Activated CD4-positive, alpha-beta T cell treated with anti-CD3 and anti-CD28 coated beads for 24 hours (primary cell): ENCODE measurements at places on chromosomes 12 and 14.

DNA sequence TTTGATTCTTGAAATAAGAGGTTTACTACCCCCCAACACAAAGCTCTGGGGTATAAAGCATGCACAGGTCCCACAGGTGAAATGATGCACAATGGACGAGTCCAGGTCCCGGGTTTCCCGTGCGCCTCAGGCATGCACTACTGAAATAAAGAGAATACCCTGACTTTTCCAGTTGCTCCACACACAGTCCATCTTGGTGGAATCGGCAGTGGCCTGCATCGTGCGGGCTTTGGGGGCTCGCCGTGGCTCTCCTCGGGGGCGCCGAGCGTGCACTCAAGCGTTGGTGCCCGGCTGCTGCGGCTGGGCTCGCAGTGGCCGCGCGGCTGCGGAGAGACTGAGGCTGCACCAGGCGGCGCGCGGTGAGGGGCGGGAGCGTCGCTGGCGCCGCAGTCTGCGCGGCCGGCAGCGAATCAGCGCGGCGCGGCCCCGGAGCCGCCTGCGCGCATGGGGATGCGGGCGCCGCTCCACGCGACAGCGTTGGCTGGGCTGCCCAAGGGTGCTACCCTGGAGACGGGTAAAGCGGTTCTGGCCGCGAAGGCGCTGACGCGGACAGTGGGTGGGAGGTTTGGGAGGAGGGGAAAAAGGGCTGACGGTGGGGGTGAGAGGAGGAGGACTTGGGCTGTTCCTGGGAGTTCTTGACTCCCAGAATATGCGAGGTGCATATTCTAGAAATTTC, 53.8 kb upstream of the CCDC175 start:
- DNase-seq = no peak

GRCh38 chr12:70260646-70261045, 17.4 kb downstream of the CNOT2 start:
- no peak for DNase-seq

GRCh38 chr12:42750356-42750755, 160.8 kb upstream of the PRICKLE1 start:
- DNase-seq = no peak

DNA sequence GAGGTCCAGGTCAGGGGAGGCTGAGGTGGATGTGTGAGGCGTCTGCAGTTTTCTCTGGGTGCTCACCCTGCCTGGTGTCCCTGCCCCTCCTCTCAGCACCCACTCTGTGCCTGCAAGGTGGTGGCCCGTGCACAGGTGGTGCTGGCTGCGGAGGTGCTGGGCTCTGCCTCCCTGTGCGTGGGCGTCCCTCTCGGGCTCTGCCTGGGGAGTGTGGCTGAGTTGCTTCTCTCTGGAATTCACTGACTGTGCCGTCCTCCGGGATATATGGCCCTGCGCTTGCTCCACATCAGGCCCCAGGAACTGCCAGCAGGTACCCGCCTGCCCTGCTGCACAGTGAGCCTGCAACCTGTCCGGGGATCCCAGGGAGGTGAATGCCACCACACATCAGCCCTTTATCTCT, 379.1 kb downstream of the TMEM121 start:
- no peak for DNase-seq

DNA sequence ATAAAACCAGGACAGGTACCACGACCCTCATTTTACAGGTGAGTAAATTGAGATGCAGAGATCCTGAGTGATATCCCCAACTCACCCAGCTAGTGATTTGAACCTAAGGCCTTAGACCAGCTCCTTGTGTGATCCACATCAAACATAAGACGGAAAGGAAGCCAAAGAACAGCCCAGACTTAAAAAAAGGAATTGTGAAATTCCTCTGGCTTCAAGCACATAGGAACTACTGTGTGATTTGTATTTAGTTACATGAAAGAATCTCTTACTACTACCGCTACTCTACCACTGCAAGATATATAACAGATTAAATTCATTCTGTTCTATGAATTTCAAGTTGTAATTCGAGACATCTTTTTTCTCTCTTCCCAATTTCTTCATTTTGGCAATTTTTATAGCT, 10.5 kb downstream of the E2F7 start:
- no peak for DNase-seq

DNA sequence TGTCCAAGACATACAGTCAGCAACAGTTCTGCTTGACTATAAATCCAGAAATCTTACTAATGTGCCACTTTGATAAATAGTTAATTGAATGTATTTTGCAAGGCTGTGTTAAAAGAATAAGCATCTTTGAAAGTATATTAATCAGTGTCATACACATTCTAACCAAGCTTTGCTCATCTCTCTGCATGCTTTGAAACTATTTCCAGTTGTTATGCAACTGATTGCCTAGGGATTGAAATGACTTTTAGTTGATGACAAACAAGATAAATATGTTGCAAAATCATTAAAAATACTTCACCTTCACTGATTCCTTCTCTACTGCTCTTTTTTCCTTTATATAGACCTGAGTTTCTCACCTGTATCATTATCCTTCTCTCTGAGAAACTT, 91.3 kb downstream of the AEBP2 start:
- no peak for DNase-seq

DNA sequence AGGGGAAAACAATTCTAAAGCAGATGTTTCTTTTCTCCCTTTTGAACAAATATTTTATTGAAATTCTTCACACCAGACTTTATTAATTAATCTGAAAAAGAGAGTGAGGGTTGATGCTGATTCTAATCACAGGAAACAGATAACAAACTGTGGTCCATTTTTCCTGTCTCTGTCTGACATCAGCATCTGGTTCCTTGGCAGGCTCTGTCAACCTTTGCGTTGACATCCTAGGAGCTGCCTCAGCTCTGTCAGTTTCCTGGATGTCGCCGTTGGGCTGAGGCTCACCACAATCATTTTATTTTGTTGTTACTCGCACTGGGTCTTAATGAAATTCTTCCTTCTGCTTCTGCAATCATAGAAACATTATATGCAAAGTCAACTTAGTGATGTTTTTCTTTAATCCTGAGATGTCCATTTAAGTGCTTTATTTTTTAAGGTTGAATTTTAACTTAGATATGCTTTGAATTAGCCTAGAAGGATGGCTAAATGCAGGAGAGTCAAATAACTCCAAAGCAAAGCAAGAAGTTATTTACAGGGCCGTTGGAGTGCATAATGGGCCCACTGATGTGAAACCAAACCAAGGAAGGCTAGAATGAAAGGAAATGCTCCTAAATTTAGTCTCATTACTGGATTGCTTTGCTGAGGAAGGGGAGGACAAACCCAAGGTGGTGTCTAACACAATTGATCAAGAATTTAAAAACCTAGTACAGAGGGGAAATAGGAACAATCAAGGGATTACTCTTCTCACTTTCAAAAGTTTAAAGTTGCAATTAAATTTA, 542.4 kb downstream of the FLRT2 start:
- DNase-seq = no peak

DNA sequence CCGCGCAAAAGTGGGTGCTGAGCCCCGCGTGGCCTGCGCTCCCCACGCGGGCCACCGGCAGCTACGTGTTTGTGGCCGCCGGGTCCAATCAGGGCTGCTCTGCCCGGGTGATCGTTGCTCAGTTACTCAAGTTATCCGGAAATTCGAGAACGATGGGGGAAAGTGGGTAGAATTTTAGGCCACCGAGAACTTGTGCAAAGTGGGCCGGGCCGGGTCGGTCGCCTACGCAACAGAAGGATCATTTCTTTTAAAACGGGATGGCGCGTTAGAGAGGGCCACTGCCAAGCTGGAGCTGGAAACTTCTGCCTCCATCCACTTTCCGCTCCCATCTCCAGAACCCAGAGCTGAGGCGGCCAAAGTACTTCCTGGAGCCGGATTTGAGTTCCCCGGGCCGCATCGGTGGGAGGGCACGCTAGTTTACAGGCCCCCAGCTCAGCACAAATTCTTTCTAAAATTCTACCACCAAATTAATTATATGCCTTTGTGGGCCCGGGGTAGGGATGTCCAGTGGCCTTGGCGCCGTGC, 3.5 kb downstream of the RFX4 start:
- DNase-seq = no peak

- no peak for DNase-seq
Measured at GRCh38 chr14:54350203-54350602, 46.6 kb upstream of the CDKN3 start.

- no peak for DNase-seq
Measured at GRCh38 chr14:74299061-74299545, 3.6 kb downstream of the ABCD4 start.

- DNase-seq = no peak
Measured at GRCh38 chr12:89636776-89637160, 71.9 kb downstream of the ATP2B1 start.

DNA sequence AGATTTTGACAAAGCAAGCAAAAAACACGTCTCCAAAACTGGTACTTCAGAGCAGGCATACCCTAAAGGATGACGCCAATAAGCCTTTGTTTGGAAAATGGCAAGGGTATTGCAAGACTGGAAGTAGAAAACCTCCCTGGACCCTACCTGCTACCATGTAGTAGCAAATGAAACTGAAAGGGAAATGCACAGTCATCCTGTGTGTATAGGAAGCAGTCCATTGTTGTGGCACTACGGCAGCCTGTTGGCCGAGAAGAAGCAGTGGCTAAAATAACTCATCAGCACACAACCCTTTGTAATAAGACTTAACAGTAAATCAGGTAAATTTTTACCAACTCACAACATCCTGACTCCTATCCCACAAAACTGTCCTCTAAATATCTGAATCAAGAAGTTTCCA, 386.4 kb downstream of the RGS6 start:
- no peak for DNase-seq

DNA sequence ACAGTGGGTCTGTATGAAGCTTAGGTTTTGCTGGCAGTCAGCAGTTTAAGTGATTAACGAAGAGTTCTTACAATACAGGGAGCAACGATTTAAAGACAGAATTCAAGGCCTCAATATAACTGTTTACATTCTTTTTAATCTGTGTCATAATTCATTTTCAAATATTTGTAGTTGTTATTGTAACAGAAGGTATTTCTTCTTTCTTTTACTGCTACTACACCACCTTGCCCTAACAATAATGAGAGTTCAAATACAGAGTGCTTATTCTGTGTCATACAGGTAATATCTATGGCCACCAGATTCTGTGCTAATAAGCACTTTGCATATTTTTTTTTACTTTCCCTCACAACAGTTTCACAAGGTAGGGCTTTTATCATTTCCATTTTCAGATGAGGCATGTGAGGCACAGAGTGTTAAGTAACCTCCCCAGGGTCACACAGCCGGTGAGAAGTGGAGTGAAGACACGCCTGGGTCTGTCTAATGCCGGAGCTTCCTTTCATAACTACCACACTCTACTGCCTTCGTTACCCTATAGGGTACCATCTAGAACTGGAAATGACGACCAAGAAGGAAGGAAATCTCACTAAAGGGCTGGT, 81.9 kb downstream of the PELI2 start:
- DNase-seq = no peak

GRCh38 chr12:131872154-131873051, 22.0 kb upstream of the ULK1 start:
- DNase-seq = no peak

GRCh38 chr14:100487304-100487703, 99.9 kb downstream of the BEGAIN start:
- DNase-seq = no peak

DNA sequence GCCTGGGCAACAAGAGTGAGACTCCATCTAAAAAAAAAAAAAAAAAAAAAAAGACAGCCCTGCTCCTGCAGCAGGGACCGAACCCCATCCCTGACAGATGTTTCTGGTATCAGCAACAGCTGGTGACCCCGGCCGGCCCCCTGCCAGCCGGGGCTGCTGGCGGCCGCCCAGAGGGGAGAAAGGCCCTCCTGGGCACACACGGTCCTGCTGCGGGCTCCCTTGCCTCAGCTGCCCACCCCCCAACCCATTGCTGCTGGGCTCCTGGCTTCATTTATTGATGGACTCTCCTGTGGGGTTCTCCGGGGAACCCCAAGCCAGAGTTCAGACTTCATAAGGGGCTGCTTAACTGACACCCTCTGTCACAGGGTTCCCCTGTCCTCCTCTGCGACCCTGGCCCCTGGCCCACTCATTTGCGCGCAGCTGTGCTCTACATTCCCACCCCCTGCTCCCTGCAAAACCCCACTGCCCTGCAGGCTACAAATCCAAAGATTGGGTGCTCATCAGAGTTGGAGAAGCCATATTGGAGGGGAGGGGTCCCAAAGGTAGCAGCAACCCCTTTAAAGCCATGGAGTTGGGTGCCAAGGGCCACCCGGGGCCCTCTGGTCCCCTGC, 103.6 kb upstream of the RTL1 start:
- DNase-seq = no peak

GRCh38 chr14:106302661-106303060, 776.3 kb downstream of the TMEM121 start:
- no peak for DNase-seq

- DNase-seq = no peak
Measured at GRCh38 chr12:92503029-92503931, 199.5 kb upstream of the PLEKHG7 start.

DNA sequence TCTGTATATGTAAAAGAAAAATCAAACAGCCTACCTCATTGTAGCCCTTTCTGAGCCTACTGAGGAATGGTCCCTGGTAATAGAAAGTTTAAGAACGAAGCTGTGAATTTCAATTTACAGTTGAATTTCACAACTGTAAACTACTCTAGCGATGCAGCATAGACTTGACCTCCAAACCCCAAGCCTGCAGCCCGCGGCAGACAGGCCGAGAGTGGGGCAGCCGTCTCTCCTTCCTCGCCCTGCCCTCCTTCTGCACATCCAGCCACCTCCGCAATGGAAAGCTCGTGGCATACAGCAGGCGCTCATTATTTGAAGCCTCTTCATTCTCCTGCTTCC, 15.3 kb downstream of the RNASE2 start:
- DNase-seq = no peak

DNA sequence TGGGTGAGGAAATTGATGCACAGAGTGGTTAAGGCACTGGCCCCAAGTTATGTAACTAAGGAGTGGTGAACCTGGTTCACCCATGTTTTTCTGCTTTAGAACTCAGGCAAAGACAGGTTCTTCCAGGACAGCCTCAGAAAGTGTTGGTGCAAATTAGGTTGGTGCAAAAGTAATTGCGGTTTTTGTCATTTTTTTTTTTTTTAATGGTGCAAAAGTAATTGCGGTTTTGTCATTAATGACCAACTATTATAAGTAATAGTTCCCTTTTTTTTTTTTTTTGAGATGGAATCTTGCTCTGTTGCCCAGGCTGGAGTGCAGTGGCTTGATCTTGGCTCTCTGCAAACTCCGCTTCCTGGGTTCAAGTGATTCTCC, 5.2 kb upstream of the SSH1 start:
- no peak for DNase-seq

DNA sequence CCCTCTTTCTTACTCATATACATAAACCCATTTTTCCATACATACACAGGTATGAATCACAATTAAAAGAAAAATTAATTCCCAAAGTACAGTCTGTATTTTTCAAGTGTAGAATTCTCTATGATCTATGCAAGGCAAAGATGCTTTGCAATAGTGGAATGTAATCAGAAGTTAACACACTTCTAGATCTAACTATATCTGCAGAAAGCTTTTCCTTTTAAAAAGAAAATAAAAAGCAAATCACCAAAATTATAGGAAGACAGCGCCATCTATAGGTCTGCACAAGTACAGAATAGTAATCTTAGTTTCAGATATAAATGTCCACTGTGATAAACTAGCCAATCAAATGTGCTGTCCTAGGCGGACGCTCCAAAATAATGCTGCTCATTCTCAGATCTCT, 22.0 kb downstream of the SLC25A21 start:
- DNase-seq = no peak

GRCh38 chr12:112815589-112816321, 24.2 kb downstream of the RPH3A start:
- no peak for DNase-seq
